ENCODE measurements at places on chromosomes 5 and 9. TPM values are rescaled to one million over a fixed set of nuclear protein-coding genes. Genes with fewer than 3 reads are reported as not detected.

The SHISAL2B gene
- total RNA-seq = not detected

The MACIR gene
- 2.7 TPM for total RNA-seq

The CARTPT gene
- not detected for total RNA-seq

GRCh38 chr9:104075801-104076753 lies 18.0 kb upstream of the SMC2 start:
- H3K4me1 ChIP-seq = no peaks in the 10 kb centered on the region
- no peak overlapping the region for H3K27ac ChIP-seq
- DNase-seq = no peak
- H3K27me3 ChIP-seq = peaks cover 12% of the 10 kb centered on the region

- no peak overlapping the region for H3K27ac ChIP-seq
- no peaks in the 10 kb centered on the region for H3K27me3 ChIP-seq
- H3K36me3 ChIP-seq = no peaks in the 10 kb centered on the region
- DNase-seq = no peak
- peaks cover 21% of the 10 kb centered on the region for H3K4me1 ChIP-seq
- no peak overlapping the region for H3K4me3 ChIP-seq
These were observed 90.1 kb upstream of the DMRT1 start for GRCh38 chr9:751137-752051.

DNA sequence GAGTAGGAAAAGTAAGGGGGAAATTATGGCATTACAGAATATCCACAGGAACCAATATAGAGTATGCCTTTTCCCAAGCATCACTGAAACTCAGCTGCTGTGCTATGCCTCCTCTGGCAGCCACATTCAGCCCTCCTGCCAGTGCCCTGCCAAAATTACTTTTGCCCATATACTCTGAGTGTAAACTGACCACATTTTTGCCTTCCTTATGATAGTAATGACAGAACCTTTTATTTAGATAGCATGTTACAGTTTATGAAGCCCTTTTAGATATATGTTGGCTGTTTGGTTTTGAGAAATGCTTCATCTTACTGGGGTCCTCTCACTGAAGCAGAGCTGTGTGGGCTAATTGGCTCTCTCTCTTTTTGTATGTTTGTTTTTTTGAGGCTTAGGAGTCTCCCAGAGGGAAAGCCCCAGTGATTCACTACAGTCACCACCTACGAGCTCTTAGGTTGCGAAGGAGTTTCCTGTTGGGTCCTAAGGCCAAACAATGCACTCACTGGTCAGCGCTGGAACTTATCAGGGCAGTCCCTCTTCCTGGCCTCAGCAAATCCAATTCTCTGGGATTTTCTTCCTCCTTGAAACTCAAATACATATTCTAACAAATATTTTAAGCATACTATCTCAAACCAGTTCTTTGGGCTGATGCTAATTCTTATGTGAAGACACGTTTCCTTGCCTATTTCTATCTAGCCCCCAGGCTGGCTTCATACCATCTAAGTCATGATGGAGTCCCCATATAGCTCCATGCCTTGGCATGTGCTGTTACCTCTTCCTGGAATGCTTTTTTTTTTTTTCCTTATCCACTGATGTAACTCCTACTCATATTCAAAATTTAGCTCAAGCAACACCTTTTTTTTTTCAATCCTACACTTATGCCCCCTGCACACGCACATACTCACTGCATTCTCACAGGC lies 3.7 kb downstream of the PHF24 start:
- H3K36me3 ChIP-seq = no peaks in the 10 kb centered on the region
- H3K4me1 ChIP-seq = peaks cover 9% of the 10 kb centered on the region

DNA sequence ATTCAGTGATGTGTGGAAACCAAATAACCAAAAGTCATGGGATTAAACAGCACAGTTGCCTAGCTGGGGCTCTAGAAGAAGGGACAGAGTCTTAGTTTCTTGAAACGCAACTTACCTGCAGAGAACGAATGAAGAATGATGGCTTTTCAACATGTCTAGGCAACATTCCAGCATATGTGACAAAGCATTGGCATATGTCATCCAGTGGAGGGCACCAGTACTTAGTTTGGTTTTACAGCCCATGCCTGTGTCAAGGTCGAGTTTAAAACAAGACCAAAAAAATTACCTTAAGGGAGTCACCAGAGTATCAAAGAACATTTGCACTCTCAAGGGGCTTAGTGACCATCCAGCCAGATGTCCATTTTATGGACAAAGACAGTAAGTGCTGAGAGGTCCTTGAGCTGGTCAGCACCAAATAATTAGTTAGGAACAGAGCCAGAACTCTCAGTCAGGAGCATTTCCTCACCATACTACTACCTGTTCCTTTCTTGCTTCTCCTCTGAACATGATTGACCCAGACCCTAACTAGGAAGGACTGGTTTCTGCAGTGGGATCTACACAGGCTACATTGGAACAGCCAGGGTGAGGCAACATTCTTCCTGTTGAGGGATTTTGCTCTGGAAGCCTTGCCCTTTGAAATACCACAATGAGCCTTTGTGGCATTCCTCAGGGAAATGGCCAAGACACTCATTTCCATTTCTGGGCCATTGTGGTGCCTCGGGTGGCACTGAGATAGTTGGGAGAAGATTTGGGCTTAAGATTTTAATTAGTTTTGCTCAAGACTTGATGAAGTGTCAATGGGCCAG lies 75.4 kb upstream of the ANKH start:
- H3K4me3 ChIP-seq = no peak overlapping the region
- peak; percentile 55 for DNase-seq
- H3K27me3 ChIP-seq = peaks cover 7% of the 10 kb centered on the region
- no peak overlapping the region for H3K27ac ChIP-seq
- no peaks in the 10 kb centered on the region for H3K36me3 ChIP-seq
- H3K4me1 ChIP-seq = no peaks in the 10 kb centered on the region

GRCh38 chr9:127112056-127112455 lies 10.4 kb downstream of the ANGPTL2 start:
- no peak overlapping the region for H3K27ac ChIP-seq
- H3K27me3 ChIP-seq = no peaks in the 10 kb centered on the region
- H3K4me3 ChIP-seq = no peak overlapping the region
- no peaks in the 10 kb centered on the region for H3K4me1 ChIP-seq
- no peaks in the 10 kb centered on the region for H3K36me3 ChIP-seq
- DNase-seq = no peak

DNA sequence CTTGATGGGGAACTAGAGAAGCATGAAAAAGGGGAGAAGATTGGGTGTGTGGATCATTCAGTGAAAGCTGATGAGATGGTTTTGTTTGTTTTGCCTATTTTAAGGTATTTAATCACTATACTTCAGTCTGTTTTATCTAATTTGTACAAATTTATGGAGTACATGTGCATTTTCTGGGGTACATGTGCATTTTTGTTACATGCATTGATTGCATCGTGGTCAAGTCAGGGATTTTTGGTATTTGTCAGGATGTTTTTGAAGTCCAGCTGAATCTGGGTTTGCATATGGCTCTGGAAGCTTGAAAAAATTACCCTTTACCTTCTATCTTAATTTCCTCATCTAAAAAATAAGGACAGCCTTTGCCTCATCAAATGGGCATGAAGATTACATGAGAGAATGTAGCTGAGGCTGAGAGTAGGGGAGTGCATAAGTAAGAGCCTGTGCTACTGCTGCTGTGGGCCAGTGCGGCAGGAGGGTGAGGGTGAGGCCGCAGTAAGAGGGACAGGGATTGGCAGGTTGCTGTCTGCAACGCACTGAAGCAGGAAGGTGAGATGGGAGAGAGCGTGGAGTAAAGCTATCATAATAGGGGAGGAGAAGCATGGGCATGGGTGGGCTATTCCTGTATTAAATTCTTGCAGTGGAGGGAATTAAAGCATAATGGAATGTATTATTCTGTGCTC lies 139.8 kb downstream of the NPR3 start:
- H3K27ac ChIP-seq = no peak overlapping the region
- H3K4me3 ChIP-seq = no peak overlapping the region
- no peaks in the 10 kb centered on the region for H3K4me1 ChIP-seq
- H3K27me3 ChIP-seq = no peaks in the 10 kb centered on the region
- H3K36me3 ChIP-seq = no peaks in the 10 kb centered on the region

GRCh38 chr5:112684737-112685136 lies 52.9 kb upstream of the APC start:
- H3K27ac ChIP-seq = no peak overlapping the region
- H3K4me3 ChIP-seq = no peak overlapping the region
- H3K27me3 ChIP-seq = peaks cover 30% of the 10 kb centered on the region
- H3K36me3 ChIP-seq = no peaks in the 10 kb centered on the region
- DNase-seq = no peak
- H3K4me1 ChIP-seq = no peaks in the 10 kb centered on the region

DNA sequence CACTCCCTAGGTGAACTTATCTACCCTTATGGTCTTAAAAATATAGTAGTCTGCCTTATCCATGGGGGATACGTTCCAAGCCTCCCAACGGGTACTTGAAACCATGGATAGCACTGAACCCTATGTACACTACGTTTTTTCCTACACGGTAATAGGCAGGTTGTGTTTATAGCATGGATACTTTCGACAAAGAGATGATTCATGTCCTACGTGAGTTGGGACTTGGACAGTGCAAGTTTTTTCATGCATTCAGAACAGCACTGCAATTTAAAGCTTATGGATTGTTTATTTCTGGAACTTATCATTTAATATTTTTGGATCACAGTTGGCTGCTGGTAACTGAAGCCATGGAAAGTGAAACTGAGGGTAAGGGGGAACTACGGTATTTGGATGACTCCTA lies 88.1 kb downstream of the CNTLN start:
- H3K27me3 ChIP-seq = no peaks in the 10 kb centered on the region
- no peaks in the 10 kb centered on the region for H3K36me3 ChIP-seq
- no peaks in the 10 kb centered on the region for H3K4me1 ChIP-seq
- no peak overlapping the region for H3K27ac ChIP-seq
- H3K4me3 ChIP-seq = no peak overlapping the region

- no peaks in the 10 kb centered on the region for H3K36me3 ChIP-seq
- H3K27ac ChIP-seq = no peak overlapping the region
- H3K27me3 ChIP-seq = peaks cover 28% of the 10 kb centered on the region
These were observed 14.4 kb upstream of the ARL15 start for GRCh38 chr5:54324651-54325271.

DNA sequence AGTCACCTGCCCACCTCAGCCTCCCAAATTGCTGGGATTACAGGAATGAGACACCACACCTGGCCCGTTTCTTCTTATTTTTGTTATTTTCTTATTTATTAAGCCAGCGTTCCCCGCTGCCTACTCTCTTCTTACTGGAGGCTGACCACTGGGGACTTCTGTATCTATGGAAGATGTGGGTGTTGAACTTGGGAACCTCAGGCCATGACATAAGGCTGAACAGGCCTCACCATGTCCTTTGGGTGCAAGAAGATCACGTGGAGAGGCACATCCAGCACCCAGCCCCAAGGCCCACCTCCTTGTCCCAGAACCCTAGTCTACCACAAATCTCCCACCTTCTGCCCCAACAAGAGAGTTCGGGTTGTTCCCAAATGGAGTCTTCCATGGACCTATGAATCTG lies 59.4 kb upstream of the NEK6 start:
- no peak for DNase-seq
- no peak overlapping the region for H3K27ac ChIP-seq
- H3K4me1 ChIP-seq = peaks cover 20% of the 10 kb centered on the region
- no peaks in the 10 kb centered on the region for H3K27me3 ChIP-seq
- no peak overlapping the region for H3K4me3 ChIP-seq

DNA sequence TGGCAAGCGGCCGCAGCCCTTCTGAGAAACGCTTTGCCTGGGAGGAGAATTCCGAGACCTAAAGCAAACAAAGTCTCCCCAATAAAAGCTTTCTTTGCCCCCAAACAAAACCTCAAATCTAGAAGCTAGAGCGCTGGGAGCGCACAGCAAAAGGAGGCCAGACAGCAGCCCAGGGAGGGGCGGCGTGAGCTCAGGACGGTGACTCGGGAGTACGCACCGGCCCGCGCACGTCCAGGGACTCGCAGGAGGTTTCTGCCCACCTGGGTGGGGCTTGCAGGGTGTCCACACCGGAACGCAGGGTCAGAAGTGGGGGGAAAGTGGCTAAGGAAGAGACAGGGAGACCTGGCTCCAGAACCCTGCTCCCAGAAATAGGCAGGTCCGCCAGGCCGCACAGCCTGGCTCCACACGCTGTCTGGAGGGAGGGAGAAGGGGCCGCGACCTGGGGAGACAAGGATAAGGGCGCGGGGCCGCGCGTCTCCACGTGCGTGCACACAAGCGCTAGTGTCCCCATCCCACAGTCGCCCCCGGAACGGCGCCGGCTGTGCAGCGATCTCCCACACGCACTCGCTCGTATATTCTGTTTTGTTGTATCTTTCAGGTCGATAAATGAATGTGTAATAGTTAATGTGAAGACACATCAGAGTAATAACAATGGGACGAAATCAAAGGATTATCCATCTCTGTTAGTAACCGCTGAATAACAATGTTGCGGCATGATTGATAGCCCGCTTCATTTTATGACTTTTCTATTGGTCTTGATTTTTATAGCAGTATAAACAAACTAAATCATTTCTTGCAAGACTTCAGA lies 2.3 kb upstream of the OTP start:
- peaks cover 67% of the 10 kb centered on the region for H3K27me3 ChIP-seq
- peaks cover 48% of the 10 kb centered on the region for H3K4me1 ChIP-seq
- H3K36me3 ChIP-seq = no peaks in the 10 kb centered on the region
- H3K27ac ChIP-seq = no peak overlapping the region
- no peak for DNase-seq

DNA sequence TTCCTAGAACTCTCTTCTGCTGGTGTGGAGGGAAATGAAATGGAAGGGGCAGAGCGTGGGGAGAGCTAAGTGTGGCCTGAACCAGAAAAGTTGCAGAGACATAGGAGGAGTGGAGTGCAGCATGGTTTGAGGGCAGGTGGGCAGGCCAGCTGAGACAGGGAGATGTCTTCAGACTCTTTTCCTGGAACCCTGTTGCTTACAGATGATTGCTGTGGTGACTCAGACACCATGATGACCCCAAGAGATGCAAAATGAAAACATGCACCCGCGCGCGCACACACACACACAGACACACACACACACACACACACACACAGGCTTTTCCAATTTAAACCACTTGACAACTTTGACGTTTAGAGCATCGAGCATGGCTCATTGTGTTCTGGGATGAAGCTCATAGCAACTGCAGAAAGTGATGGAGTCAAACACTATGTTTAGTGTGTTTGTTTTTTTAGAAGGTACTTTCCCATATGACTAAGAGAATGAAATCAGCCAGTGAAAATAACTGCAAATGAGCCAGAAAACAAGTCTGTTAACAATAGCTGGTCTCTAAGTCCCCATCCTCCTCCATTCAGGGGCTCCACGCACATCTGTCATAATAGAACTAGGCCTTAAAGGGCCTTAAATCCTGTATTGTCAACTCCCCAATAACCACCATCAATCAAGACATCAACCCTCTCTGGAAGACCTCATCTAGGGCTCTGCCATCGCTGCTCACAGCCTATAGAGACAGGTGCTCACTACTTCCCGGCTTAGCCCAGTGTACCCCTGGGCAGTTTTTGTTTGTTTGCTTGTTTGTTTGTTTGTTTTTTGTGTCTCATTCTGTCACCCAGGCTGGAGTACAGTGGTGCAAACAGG lies 9.6 kb downstream of the TMOD1 start:
- H3K27ac ChIP-seq = no peak overlapping the region
- H3K36me3 ChIP-seq = no peaks in the 10 kb centered on the region
- H3K27me3 ChIP-seq = no peaks in the 10 kb centered on the region
- no peak overlapping the region for H3K4me3 ChIP-seq
- H3K4me1 ChIP-seq = no peaks in the 10 kb centered on the region
